ENCODE measurements at places on chromosomes 13 and 19. TPM values are rescaled to one million over a fixed set of nuclear protein-coding genes. Genes with fewer than 3 reads are reported as not detected.

GRCh38 chr13:46355901-46356590 is 31.0 kb downstream of the RUBCNL start:
- no peak for DNase-seq

DNA sequence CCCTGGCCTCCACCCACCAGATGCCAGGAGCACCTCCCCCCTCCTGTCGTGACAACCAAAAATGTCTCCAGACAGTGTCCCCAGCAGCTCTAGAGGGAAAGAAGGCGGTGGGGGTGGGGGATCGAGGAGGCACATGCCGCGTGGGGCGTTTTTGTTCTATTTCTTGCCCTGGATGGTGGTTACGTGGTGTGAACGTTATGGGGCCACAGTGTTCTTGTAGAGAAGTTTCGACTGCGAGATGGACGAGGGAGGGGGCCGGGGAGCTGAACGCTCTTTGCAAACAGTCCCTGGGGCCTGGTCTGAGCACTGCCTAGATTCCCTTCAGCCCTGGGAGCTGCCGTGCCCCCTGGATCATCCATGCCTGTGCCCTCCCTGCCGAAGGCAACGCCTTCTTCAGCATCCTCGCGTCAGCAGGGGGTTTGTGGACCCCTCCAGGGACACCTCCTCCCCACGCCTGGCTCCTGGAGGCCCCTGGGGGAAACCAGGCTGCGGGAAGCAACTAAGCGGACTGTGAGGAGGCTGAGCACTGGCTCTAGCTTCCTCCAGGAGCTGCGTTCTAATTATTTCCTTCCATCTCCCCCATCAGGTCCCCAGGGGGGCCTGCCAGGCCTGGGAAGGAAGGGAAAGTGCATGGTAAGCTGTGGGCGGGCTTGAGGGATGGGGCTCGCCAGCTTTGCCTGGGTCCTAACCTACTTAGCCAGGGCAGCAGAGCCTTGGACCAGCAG is 131.5 kb downstream of the IER2 start:
- no peak for DNase-seq

The SH3GL1 gene
- 22.8 TPM for total RNA-seq

The MEIS3 gene
- total RNA-seq: 9.9 TPM

GRCh38 chr19:17721821-17722220 is 2.5 kb downstream of the MAP1S start:
- DNase-seq: peak; percentile 36

All from stomach (tissue), 19 donors.